DMS79 (cell line): ENCODE measurements at places on chromosomes 1 and 21.

DNA sequence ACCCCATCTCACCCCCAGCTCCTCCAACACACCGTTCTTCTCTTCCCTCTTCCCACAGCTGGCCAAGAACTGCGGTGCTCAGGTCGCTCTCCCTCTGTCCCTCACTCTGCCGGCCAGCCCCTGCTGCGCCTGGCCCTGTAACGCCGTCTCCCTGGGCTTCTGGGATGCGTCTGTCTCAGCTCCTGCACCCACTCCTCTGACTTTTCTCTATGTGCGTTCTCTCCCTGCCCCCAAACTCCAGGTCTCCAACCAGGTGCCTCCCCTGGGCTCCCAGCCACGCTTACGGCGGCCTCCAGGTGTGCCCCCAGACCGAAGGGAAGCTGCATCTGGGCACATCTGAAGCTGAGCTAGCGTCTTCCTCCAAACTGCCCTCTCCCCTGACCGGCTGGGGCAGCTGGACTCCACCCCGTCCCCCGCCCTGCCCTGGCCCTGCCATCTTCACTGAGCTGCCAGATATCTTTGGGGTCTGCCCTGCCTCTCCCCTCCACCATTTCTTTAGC, 2.6 kb downstream of the KRTAP10-12 start:
- no peak for DNase-seq

DNA sequence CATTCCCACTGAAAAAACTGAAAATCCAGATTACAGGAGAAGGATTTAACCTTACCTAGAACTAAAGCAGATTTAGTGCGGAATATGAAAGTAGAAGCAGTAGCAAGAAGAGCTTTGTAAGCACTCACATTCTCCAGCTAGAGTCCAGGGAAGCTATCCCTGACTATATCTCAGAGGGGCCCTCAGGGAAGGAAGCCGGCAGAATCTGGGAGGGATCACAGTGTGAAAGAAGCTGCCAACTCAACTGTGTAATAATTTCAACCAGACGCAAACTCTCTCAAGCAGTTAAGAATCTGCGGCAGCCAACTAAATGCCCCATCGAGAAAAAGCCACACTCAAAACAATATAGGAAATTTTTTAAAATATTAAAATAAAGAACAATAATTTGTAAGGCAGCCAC, 163.8 kb downstream of the EIF4G3 start:
- DNase-seq, result no peak

DNA sequence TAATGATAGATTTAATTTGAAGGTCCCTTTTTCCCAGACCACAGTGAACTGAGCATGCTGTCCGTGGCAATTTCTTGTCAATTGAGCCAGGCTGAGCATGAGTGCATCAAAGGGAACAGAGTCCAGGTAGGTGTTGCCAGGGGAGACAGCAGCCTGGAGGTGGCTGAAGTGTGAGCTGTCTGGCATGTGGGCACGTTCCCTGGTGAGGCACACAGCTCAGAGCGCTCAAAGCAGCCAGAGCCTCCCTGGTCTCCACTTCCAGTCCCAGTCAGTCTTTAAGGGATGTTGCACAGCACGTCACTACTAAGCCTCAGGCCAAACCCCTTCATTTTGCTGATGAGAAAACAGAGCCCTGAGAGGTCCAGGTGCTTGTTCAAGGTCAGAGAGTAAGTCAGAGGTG, 251.4 kb downstream of the MATN1 start:
- no peak for DNase-seq

- peak; percentile 96 for DNase-seq
Observed at GRCh38 chr1:61076728-61077675, 5.4 kb upstream of the NFIA start.

DNA sequence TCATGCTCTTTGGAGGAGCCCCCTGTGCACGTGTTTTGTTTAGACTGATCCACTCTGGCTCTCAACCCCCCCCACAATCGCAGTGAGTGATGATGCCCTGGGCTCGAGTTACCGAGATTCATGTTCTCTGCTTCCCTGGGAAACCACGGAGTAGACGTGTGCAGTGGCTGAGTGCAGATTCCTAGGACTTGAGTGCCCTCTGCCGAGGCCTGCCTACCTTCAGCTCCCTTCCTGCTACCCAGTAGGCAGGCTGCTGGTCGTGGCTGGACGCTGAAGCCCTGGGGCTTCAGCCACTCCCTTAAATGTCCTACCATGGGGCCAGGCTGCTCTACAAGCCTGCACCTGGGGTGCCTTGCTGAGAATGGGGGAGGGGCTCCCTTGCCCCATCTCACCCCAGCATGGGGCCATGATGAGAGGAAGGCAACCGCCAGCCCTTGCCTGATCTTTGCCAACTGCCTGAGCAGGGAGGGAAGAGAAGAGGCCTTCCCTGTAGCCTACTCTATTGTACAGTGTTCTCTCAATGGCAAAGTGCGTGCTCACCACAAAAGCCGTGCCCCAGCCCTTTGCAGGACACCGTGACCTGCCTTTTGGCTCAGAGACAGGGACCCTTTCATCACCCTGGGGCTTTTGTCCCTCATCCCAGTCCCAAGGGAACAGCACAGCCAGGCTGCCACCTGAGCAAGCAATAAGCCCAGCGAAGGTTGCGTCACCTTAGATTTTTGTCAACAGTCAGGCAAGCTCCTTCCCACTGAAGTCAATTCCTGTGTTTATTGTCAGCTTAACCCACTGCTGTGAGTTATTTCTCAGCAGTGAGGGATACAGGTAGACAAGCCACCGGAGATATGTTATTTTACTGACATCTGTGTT, 4.1 kb upstream of the GRIK3 start:
- peak; percentile 100 for DNase-seq

GRCh38 chr1:42767510-42768000, 506 bp downstream of the C1orf50 start:
- peak; percentile 59 for DNase-seq

- DNase-seq, result no peak
Observed at GRCh38 chr1:155005076-155006011, 2.7 kb downstream of the ZBTB7B start.

GRCh38 chr1:86419277-86419903, 4.6 kb upstream of the CLCA2 start:
- DNase-seq, result no peak

- no peak for DNase-seq
Observed at GRCh38 chr1:28926629-28927265, 12.4 kb downstream of the EPB41 start.
